ENCODE measurements at places on chromosomes 1 and 21.

DNA sequence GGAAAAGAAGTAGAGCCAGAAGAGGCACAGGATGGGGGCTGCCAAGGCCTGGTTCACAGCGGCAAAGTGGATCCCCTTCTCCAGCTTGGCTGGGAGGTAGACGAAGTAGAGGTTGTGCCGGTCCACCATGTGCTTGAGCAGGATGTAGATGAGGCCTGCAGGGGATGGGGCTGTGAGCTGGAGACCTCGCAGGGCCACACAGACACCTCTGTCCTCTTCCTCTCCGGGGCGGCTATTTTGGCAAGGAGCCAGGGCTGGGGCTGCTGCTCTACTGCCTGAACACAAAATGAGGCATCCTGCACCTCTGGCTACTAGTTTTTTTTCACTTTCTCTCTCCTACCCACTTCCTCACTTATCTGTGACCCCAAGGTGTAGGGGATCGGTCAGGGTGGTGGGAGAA is 32.3 kb downstream of the TMEM63A start:
- DNase-seq: no peak

DNA sequence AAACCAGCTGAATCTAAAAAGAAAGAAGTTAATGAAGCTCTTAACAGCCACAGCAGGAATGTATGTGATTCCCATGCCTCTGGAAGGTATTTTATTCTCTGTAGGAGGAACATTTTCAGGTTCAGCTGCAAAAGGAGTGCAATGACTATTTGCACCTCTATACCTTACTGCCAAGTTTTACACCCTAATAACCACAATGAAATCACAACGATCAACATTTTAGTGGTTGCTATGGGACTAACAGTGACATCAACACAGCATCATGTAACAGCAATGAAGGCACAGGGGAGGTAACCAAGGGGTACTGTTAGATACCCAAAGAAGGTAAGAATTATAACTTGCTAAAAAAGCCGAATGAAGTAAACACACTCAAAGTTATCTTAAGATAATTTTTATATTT is 116.3 kb upstream of the HP1BP3 start:
- DNase-seq: no peak

GRCh38 chr1:9275161-9275560 is 17.5 kb upstream of the SPSB1 start:
- no peak for DNase-seq

DNA sequence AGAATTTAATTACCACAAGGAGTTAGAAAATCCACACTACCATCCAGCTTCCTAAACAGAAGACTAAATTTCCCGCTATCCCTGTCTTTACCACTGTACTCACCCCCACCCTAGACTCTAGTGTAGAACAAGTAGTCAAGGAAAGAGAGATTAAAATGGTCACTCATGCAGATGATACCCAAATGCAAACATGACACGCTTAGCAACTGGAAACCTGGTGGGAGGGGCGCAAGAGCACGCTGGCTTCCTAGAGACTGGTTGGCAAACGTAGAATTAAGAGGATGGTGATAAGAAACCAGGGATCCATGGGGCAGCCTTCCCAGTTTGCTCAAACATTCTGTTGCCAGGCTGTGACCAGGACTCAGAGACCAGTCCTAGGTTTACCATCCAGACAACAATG is 9.9 kb upstream of the LDLRAD1 start:
- DNase-seq: peak; percentile 41

DNA sequence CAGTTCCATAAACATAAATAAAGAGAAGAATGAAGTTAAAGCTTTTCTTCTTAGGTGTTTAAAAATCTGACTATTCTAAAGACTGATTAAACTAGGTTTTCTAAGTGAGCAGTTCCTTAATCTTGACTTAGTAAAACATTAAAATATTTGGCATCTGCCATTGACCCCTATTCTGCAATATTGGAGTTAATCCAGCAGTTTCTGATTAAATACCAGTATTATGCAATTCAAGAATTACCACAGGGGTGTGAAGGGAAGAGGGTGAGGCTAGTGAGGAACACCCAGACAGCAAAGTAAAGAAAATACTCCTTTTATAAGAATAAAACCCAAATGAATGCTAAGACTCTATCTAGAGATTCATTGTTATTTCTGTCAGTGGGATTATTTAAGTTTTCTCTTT is 40.9 kb downstream of the CLIC4 start:
- no peak for DNase-seq

DNA sequence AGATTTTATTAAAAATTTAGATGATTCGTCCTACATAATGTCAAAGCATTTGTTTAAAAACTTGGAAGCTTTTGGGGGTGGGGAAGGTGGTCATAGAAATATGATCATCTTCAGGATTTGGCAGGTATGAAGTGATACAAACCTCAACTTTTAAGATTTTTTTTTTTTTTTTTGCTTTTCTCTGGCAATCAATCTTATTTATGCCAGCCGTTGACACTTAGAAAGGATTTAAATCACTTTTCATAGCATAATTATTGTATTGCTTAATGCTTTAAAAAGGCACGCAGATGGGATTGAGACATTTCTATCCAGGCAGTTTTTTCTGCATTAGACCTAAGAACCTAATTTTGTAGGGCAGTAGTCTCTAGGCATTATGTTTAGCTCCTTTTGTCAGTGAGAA is 19.7 kb downstream of the MRPS6 start:
- no peak for DNase-seq

GRCh38 chr21:46128933-46129571 is 26.3 kb downstream of the FTCD start:
- no peak for DNase-seq

DNA sequence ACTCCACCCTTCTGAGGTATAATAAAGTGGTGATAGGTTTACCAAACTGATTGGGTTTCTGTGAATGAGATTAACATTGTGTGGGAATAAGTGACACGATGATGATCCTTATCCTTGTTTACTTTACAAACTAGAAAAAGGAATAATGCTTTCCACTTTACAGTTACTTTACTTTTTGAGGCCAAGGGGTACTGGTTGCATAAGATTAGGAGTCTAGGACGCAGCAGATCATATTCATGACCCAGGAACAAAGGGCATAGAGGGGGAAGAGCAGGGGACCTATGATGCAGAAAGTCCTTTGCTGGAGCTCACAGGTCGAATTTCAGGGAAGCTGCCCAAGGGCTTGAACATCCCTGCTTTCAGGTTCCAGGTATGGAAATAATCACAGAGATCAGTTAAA is 20.4 kb downstream of the FGGY start:
- DNase-seq: no peak

DNA sequence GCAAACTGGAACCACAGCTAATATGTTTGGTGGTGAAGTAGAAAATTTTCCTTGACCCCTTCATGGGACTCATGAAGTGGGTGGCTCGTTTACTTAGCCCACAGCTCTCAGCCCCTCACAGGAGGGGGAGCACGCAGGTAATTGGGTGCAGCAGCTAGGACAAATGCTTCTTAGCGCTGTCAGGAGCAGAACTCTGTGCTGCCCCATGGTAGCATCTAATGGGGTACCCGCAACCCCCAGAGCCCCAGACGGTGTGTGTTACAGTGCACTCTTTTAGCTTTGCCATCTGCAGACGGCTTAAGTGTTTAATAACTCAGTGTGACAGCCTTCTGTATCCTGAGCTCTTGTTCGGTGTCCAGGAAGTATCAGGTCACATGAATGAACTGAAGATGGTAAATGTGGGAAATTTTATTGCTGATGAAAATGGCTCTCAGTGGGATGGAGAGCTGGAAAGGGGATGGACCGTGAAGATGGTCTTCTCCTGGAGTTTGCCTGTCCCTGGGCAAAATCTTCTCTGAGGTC is 189.6 kb upstream of the ZRANB2 start:
- DNase-seq: no peak
